Stimulated activated naive B cell treated with anti-CD40 and anti-IgM and Interleukin-4, amounts not matched to agents 10 μg/mL and 1 μg/mL and 100 μg/mL, for 72 hours (primary cell): ENCODE measurements at places on chromosomes 2 and 18.

DNA sequence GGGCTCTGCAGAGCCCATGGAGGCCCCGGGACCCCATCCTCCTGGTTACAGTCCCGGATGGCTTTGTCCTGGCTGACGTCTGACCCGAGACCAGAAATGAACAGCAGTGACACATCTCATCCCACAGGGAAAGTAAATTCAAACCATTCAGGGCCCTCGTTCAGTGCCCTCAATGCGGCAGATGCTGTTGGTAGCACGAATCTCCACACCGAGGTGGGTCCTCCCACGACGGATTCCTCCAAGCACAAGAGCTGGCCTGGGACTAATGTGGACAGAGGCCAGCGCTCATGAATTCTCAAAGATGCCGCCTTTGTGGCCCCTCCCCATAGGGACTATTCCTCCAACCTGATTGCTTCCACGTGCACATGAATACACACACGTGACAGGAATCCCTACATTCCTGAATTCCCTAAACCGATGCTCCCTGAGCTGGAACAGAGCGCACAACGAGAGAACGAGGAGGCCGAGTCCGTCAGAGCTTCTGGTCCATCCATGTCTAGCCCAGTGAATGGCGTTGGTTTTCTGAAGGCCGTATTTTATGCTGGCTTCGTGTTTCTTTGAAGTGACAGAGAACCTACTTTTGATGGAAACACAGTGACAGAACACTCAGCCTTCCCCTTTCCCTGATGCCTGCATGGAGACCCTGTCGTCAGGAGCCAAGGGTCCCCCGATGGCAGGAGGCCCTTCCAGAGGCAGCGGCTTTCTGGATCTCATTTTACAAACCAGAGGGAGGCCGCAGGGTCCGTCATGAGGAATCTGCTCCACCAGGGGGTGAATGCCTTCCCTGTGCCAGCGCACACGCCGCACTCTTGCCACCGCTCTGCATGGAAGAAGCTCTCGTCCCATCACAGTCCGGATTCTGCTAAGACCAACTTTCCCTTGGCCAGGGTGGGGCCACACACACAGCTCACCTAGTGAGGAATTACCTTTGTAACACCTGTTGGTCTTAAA, 64.3 kb upstream of the SNTG2 start:
- no peak for DNase-seq

- no peak for DNase-seq
These were observed 43.4 kb downstream of the MYL12B start for GRCh38 chr18:3305354-3305762.

- DNase-seq = no peak
These were observed 290.2 kb downstream of the LPIN1 start for GRCh38 chr2:12036640-12036983.

DNA sequence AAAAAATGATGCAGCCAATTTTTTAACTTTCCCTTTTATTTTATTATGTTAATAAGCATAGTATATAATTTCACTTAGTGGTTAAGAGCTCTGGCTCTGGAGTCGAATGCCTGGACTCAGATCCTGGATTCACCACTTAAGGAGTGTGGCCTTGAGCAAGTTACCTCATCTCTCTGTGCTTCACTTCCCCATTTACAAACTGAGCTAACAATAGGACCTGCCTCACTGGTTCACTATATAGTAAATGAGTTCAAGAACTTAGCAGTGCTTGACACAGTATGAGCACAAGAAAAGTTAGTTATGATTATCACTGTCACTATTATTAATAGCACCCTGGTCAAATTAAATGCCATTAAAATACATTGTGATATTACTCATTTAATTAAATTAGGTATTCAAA, 30.6 kb downstream of the SCN3A start:
- DNase-seq = no peak

- DNase-seq = no peak
These were observed 83.8 kb downstream of the EDAR start for GRCh38 chr2:108905176-108905575.

GRCh38 chr2:238504181-238504931, 77.6 kb downstream of the ASB1 start:
- no peak for DNase-seq

DNA sequence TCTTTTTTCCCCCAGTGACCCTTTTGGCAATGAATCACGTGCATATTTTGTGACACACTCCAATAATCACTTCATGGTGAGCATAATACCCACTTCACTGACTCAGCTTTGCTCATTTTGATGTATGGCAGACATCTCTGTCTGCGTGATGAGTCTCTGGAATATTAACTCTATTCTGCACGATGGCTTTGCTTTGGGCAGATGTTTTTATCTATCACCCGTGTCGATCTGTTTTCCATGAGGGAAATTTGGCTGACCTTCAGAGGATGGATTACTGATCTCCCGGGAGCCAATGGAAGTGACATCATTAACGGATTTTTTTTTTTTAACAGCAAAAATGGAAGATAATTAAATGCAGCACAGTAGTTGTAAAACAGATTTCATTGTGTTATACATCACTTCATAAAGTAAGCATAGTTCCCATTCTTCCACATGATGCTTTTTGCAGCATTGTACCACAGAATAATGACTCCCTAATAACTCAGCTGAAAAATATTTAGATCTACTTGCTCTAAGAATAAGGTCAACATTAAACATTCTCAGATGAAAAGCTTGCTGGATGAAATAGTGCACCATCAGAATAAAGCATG, 29.8 kb downstream of the CDC42EP3 start:
- DNase-seq = no peak

GRCh38 chr18:39464006-39464405, 1898.4 kb upstream of the CELF4 start:
- no peak for DNase-seq

DNA sequence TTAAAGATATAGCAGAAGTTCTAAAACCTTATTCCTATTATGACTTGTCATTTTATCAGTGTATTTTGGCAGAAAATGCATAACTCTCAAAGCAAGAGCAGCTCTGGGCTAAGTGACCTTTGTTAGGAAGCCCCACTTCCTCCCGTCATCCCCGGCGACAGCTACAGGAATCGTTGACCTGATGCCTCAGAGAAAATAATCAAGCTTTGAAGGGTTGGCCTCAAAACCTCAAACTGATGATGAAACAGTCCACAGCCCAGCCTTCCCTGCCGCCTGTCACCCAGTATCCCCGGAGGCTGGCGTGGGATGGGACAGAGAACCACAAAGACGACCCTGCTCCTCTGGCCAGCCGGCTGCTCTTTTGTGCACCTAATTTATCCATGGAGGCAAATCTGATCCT, 65.3 kb downstream of the KCNF1 start:
- peak; percentile 8 for DNase-seq

GRCh38 chr18:54109131-54109683, 115.3 kb downstream of the MBD2 start:
- DNase-seq = no peak

- DNase-seq = no peak
These were observed 220.9 kb upstream of the PID1 start for GRCh38 chr2:229492034-229492433.

GRCh38 chr2:109345653-109346480, 216.9 kb downstream of the SH3RF3 start:
- no peak for DNase-seq

DNA sequence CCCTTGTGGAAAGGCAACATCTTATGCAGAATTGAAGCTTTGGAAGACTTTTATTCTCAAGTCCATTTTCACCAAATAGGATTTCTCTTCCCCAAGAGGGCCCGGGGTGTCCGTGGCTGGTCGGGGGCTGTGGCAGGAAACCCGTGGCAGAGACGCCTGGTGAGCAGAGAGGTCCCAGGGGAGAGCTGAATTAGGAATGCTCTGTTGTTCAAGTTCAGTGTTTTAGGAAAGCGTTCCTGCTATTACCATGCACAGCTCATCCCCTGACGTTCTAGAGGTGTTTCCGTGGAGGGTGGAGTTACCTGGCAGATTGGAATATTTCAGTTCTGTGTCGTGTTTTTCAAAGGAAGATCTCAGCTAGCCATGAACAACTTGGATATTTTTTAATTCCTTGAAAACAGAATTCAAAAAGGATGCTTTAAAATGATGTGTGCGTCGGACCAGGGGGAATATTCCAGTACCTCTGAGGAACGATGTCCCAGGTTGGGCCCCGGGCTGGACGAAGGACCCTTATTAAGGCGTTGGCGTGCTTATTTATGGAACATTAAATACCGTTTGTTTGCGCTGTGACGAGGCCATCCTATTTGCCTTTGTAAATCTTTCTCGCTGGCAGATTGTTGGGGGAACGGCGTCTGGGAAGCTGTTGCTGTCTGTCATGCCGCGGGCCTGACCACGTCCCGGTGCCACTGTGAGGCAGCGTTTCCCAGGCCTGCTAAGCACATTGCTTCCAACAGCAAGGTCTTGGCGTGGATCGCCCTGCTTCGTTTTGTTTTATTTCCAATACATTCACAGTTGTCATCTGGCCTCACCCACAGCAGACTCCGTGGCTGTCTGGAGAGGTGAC, 8.2 kb downstream of the NFATC1 start:
- no peak for DNase-seq

DNA sequence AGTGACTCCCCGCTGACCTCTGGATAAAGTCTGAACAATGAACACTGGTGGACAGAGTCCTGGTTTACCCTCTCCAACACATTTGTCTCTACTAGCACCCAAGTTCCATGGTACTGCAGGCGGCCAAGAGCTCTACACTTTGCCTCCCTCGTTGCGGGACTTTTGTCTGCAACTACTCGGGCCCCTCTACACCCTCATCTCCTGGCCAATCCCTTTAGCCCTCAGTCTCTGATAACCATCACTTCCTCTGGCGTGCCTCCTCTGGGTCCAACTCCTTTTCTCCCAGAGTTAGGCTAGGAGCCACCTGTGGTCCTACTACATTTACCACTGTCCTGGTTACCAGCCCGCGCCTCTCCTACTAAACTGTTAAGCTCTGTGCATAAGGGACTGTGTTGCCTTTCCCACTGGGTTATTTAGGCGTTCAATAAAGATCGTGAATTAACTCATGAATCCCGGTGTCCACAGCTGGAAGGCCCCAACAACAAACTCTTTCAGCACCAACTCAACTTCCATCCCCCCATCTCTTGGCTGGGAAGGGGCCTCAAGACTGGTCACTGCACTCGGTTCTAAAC, 757 bp downstream of the HDHD2 start:
- no peak for DNase-seq

- no peak for DNase-seq
These were observed 119.9 kb upstream of the ACVR1C start for GRCh38 chr2:157748371-157749142.

DNA sequence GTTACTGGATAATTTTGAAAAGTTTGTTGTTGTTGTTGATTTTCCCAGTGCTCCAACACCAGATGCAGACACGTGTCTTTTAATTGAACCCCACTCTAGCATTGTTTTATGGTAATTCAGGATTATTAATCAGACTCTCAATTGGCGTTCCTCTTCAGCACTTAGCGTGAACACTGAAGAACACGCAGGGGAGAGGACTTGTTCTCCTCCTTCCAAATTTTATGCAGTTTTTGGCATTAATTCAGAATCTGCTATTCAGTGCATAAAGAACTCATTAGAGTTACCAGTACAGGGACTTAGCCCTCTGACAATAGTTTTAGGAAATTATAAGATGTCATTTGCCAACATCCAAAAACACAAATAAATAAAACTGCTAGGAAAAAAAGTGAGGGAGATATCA, 75.5 kb downstream of the SNTG2 start:
- no peak for DNase-seq

DNA sequence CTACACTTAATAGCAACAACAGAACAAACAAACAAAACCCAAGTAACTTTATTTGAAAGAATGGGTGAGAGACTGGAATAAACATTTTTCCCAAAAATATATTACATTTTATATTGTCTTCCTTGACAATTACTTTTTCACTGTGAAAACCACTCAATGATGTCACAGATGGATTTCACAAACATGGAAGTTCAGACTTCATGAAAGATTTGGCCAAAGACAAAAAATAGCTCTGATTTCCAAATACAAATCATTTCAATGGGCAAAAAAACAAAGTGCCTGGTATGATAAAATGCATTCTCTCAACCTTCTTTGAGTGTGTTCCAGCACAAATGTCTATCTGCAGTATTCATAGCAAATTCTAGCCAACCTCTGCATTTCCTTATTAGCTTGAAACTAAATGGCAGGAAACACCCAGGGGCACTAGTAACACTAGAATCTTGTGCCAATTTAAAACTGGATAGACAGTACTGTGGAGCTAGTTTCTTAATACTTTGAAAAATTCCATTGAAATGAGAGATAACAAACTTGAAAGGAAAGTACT, 28.5 kb upstream of the NAPG start:
- DNase-seq = no peak

GRCh38 chr2:6069381-6069780, 377.2 kb downstream of the SOX11 start:
- DNase-seq = no peak

- DNase-seq = no peak
These were observed 118.5 kb downstream of the PRKCE start for GRCh38 chr2:45769854-45770576.

DNA sequence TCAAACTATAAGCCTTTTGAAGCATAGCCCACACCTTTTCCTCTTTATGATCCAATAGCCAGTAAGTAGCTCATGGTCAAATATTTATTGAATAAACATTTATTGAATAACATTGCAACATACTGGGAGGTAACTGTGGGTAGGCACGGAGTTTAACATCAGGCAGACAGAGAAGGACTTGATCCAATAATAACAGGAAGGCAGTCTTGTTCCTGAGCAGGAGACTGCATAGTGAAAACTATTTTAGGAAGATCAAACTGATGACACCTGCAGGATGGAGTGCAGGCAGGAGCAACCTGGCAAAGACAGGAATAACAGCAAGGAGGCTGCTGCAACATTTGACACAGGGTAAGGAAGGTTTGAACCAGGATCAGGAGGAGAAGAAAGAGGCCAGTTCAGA, 3.1 kb upstream of the DCTN1 start:
- DNase-seq = no peak

DNA sequence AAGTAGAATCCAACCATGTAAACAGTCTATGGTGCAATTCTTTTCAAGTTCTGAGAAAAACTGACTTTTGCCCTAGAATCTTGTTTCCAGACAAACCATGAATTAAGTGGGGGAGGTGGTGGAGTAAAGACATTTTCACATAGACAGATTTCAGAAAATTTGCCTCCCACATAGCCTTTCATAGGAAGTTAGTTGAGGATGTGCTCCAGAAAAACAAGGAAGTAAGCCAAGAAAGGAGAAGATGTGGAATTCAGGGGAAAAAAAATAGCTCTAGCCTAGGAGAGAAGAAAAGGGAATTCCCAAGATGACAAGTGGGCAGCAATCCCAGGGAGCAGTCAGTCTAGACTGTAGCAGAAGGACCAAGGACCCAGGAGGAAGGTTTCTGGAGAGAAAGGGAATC, 17.4 kb downstream of the RUFY4 start:
- no peak for DNase-seq

- no peak for DNase-seq
These were observed 217.1 kb downstream of the SLC4A3 start for GRCh38 chr2:219844401-219845091.

- DNase-seq = no peak
These were observed 1.1 kb downstream of the MAP2 start for GRCh38 chr2:209424781-209425470.

DNA sequence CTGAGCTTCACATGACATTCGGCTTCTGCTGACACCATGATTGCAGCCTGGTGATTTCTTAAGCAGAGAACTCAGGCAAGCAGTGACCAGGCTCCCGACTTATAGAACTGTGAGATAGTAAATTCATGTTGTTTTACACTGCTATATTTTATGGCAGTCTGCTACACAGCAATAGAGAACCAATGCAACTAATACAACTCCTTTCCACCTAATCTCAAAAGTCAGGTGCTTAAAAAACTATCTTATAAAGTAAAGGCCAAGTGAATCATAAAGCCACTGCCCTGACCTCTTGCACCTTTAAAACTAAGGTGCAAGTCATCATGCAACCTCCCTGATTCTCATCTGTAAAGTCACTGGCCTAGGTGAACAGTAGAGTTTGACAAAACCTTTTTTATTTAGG, 95.3 kb upstream of the GLS start:
- no peak for DNase-seq
